Stimulated activated CD4-positive, alpha-beta T cell treated with anti-CD3 and anti-CD28 coated beads, TNF-alpha, amount 100 ng/mL, for 1 hour (primary cell): ENCODE measurements at places on chromosomes 1 and 21.

DNA sequence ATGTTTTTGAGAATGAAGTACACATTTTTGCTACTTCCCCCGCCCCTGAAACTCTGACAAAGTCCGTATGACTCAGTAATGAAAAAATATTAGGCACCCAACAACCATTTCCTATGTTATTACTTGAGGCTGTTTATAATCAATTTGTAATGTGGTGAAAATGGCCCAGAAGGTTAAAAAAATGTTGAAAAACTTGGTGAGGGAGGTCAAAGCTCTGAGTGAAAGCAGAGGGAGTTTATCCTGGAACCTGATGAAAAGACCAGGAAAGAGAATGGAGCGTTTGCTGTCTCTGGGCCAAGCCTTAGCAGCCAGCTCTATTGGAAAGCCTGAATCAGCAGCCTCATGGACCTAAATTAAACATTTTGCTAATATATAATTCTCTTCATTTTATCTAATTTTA, 367.7 kb upstream of the NEGR1 start:
- DNase-seq: no peak

DNA sequence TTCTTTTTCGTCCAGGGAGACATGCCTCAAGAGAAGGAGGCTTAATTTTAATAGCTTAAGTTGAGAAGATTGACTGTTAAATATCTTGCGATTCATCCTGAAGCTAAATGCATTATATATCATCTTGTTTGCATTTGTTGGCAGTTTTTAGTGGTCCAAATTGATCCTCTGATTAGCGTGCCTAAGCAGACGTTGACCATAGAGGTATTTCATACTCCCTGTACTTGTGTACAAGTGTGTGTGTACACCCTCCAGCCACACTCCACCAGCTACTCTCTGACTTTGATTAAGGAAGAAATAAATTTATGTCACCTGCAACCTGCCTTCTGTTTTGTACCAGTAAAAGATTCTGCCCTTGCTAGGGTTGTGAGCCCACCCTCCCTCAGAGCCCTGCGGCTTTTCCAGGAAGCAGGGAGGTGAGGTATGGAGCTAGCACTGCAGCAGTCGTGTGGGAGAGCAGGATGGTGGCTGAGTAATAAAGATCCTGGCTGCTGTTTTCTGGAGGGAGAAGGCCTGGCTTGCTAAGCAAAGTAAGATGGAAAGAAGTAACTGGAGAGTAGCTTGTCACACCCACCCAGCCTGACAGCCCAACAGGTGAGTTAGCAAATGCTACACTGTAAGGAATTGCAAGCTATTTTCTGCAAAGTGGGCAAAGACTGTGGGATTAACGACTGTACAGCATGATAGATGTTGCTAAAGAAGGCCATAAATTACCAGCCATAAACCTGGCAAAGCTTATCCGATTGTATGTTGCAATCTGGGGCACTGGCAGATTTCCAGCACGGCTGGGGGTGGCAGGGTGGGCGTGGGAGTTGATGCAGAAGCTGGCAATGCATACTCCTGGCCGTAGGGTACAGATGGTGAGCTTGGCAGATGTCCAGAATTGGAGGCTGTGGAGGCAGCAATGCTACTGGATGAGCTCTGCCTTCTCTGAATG, 170.2 kb downstream of the TNR start:
- DNase-seq: no peak

GRCh38 chr1:61175976-61176375, 93.6 kb downstream of the NFIA start:
- no peak for DNase-seq

DNA sequence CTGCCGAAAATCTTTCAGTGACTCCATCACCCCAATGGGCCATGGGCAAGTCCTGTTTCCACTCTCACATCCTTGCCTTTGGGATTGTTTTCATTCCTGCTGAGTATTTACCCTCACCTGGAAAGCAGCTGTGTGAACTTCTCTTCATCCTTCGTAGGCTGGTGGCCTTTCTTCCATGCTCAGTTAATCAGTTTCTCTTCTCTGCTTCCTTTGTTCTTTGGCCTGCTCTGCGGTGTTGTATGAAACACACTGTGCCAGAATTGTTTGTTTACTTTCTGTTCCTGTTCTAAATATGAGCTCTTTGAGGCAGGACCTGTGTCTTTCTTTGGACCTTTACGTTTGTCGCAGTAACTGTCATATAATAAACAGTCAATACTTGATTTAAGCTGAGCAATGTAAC, 48.6 kb downstream of the ITSN1 start:
- no peak for DNase-seq

DNA sequence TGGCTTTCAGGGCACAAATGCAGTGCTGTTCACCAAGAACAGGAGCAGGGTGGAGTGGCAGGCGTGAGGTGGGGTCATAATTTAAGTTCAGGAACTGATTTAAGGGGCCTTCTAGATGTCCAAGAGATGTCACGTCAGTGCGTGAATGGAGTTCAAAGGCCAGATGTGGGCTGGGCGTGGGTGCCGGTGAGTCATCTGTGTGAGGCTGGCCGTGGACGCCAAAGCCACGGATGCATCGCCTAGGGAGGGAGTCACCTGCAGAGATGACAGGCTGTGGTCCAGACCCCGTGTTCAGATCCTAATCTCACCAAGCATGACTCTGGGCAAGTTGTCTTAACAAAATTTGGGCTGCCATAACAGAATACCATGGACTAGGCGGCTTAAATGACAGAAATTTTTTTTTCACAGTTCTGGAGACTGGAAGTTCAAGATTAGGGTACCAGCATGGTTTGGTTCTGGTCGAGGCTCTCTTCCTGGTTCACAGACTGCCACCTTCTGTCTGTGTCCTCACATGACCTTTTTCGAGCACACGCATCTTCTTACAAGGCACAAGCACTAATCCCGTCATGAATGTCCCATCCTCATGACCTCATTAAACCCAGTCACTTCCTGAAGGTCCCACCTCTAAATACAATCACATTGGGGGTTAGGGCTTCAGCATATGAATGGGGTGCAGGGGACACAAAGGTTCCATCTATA, 109.6 kb downstream of the PRDM2 start:
- DNase-seq: no peak

DNA sequence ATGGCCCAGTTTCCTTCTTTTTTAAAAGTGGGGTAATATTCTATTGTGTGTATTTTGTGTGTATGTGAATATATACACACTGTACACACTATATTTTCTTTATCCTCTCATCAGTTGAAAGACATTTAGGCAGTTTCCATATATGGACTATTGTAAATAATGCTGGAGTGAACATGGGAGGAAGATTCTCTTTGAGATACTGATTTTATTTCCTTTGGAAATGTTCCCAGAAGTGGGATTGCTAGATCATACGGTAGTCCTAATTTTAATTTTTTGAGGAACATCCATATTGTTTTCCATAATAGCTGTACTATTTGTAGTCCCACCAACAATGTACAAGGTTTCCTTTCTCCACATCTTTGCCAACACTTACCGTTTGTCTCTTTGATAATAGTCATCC, 51.0 kb downstream of the F3 start:
- DNase-seq: no peak

DNA sequence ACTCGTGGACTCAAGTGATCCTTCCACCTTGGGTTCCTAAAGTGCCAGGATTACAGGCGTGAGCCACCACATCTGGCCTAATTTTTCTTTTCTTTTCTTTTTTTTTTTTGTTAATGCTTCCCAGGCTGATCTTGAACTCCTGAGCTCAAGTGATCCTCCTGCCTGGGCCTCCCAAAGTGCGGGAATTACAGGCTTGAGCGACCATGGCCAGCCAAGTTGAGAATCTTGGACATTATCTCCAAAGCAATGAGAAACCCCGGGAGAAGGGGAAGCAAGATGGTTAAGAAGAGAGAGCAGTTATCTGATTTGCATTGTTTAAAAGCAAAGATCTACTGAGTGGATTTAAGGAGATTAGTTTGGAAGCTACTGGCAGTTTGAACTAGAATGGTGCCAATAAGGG, 9.1 kb downstream of the HIPK1 start:
- DNase-seq: no peak

GRCh38 chr1:32200226-32201010, at the start of gene CCDC28B:
Gene CCDC28B (plus strand): TSS chr1:32200595. CDS start chr1:32201936, 1,341 bp downstream.
- DNase-seq: peak; percentile 37

GRCh38 chr21:45655124-45655523, 11.6 kb downstream of the PCBP3 start:
- DNase-seq: no peak

DNA sequence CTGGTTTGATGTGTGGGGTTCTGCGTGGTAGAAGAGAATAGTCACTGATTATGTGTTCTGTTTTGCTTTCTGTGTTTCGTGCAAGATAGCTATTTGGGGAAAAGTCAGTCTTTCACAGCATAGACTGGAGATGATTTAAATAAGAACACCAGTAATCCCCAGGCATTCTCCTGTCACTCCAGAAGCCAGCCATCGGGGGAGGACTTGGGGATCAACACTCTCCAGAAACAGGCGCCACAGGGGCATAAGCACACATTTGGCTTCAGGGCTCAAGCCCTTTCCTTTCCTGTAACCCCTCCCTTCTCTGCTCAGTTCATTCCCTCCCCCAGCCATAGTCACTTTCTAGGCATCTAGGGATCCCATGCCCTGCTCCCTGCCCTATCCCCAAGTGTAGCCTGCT, 97.3 kb upstream of the BEND5 start:
- DNase-seq: no peak

DNA sequence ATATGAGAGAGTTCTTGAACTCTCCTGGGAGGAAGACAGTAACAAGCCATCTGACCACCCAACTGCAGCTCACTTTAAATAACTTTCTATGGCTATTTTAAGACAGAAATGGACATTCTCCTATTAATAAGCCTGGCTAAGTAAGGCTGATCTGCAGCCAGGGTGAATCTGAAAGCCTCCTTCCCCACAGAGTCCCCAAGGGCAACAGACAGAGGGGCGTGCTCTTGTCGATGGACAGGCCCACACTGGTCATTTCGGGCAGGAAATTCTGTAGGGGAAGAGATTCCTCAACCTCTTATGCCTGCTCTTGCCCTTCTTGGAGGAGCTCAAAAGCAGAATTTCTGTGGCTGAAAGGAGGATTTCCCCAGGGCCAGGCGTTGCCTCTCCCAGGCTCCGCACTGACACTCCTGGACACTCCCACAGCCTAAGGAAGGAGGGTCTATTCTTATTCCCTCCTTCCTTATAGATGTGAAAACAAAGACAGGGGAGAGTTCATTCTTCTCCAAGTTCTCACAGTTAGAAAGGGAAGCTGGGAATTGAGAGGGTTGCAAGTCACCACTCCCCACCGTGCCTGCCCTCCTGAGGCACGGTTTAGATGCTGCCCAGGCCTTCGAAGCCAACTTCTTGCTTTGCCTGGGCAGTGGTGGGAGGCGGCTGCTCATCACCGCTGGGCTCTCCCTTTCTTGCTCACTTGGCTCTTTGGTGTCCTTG, 17.9 kb upstream of the KANK4 start:
- no peak for DNase-seq

GRCh38 chr1:29417971-29418370, 181.6 kb downstream of the PTPRU start:
- DNase-seq: no peak

DNA sequence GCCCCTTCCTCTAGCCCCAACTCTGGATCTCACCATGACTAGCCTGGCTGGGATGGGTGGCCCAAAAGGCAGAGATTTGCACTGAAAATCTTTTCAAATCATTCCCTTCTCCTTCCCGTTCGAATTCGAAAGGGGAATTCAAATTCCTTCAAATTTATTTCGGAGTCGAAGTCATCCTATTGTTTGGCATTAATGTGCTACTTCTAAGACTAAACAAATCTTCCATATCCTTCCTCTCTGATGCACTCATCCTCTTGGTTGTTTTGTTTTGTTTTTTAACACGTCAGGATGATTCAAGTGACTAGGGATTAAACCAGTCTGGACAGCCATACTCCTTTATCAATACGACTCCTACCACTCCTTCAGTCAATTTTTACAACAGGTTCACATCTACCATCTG, 95.5 kb upstream of the SGIP1 start:
- no peak for DNase-seq

DNA sequence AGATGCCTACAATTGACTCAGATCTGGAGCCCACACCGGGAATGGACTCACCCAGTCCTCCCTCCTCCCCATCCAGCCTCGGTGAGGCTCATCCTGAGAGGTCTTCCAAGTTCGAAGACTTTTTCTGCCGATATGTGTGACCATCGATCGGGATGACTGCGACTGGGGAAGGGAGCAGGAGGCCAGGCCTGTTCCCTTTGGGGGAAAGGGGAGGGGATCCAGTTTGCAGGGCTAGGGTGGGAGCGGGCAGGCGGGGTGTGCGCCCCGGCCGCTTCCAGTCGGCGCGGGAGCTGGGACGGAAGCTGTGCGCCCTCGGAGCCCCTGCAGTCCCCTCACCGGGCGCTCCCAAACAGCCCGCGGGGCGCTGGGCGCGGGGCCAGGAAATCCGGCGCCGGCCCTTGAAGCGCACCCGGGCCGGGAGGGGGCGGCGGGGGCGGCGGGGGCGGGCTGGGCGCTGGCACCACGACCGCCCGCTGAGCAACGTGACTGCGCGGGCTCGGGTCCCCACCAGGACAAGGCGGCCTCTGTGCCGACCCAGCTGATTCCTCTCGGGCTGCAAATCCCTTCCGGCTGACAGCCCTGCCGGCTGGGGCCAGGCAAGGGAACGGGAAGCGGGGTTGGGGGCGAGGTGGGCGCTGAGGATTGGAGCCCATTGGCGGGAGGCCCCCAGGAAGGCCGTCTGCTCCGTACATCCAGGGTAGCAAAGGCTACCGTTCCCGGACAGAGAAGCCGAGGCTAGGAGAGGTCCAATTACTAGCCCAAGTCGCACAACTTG, 103.9 kb downstream of the EBNA1BP2 start:
- DNase-seq: no peak

- no peak for DNase-seq
Measured at GRCh38 chr1:233791721-233792120, 112.8 kb upstream of the SLC35F3 start.

DNA sequence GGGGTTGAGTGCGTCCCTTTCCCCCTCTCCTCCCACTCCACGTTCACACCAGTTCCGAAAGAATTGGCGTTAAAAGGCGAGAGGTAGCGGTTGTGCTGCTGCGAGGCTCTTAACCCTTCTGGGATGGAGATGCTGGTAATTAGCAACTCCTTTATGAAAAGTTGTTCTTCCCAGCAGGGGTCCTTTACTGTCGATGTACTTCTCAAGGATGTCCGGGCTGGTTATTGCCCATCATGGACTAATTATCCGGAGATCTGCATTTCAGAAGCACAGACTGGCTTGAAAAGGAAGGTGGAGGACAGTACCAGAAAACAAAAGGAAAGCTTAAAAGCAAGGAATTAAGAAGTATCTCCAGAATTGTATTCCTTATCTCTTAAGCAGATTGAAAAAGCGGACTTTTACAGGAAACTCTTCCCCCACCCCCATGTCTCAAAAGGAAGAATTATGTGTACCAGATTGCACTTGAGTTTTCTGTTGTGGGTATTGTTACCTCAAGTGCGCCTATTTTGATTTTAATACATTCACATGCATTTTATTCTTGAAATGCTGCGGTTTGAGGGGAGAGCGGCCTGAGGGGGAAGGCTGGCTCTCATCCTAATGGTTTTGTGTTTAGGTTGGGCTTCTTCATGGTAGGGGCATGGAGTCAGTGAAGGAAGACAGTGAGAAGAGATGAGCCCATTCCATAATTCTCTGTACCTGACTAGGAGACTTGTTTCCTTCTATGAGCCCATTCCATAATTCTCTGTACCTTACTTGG, 1.5 kb downstream of the AK4 start:
- DNase-seq: no peak

GRCh38 chr1:89295187-89295586, 22.5 kb upstream of the GBP5 start:
- no peak for DNase-seq

GRCh38 chr1:90936731-90937130, 85.1 kb downstream of the ZNF644 start:
- DNase-seq: no peak
